Natural killer cell (primary cell): ENCODE measurements at places on chromosomes 1 and 21.

DNA sequence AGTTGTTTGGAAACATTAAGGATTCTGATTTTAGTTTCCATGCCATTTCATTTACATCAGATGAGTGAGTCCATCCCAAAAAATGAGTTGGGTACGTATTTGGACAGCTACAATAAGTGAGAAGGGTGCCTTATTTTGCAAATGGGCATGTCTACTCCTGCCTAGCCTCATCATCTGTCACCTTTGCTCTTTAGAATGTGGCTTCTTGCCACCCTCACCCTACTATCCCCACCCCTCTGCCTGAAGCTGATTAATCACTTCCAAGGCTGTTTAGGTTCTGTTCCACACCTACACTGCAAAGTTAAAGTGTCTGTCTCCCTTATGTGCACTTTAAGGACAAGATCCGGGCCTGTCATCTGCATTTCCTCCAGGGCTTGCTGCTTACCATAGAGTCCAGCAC is 61.2 kb downstream of the ST6GALNAC5 start:
- H3K4me1 ChIP-seq = no peaks in the 10 kb centered on the region
- no peak for DNase-seq
- no peaks in the 10 kb centered on the region for H3K36me3 ChIP-seq
- no peak overlapping the region for H3K27ac ChIP-seq
- peaks cover 2% of the 10 kb centered on the region for H3K27me3 ChIP-seq

DNA sequence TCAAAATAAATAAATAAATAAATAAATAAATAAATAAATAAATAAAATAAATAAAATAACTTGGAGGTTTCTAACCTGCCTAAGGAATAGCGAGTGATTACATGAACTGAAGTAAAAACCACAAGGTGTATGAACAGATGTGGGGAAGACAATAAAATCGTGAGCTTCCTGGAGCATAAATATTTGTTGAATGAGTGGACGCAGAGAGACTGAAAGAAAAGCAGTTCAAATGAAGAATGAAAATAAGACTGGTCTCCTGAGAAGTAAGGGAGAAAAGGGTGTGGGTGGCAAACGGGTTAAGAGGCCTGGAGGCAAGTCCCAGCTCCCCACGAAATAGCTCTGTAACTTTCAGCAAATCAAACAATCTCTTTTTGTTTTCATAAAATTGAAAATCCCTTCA is 33.6 kb downstream of the CHML start:
- no peak overlapping the region for H3K27ac ChIP-seq
- DNase-seq = no peak
- H3K36me3 ChIP-seq = no peaks in the 10 kb centered on the region
- no peaks in the 10 kb centered on the region for H3K4me1 ChIP-seq

- no peak for DNase-seq
- no peaks in the 10 kb centered on the region for H3K27me3 ChIP-seq
- no peaks in the 10 kb centered on the region for H3K4me1 ChIP-seq
- no peak overlapping the region for H3K27ac ChIP-seq
- peaks cover 23% of the 10 kb centered on the region for H3K36me3 ChIP-seq
Observed at GRCh38 chr1:74715236-74715502, 17.7 kb downstream of the CRYZ start.

- H3K4me1 ChIP-seq = peaks cover 53% of the 10 kb centered on the region
- peaks cover 26% of the 10 kb centered on the region for H3K36me3 ChIP-seq
- peak overlapping the region; percentile 27 for H3K4me3 ChIP-seq
- H3K27me3 ChIP-seq = no peaks in the 10 kb centered on the region
- peak overlapping the region; percentile 8 for H3K27ac ChIP-seq
Observed at GRCh38 chr1:37995751-37996345, 6.0 kb upstream of the SF3A3 start.

DNA sequence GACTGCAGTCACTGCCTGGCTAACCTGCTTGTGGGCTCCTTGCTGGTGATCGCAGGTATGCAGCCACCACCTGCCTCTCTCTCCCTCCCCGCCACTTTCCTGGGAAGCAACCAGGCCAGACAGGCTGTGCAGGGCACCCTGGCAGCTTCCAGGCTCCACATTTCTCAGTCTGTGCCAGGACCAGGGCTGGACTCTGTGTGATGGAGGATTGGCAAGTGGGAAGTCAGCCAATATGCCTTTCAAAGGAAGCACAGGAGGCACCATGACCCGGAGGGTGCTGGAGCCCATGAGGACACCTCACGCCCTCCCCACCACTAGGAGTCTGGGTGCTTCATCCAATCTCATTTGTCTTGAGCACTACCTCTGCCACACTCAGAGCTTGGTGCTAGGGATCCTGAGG is 15.8 kb upstream of the DISP3 start:
- no peaks in the 10 kb centered on the region for H3K4me1 ChIP-seq
- no peak overlapping the region for H3K27ac ChIP-seq
- no peaks in the 10 kb centered on the region for H3K36me3 ChIP-seq
- DNase-seq = no peak
- no peak overlapping the region for H3K4me3 ChIP-seq

DNA sequence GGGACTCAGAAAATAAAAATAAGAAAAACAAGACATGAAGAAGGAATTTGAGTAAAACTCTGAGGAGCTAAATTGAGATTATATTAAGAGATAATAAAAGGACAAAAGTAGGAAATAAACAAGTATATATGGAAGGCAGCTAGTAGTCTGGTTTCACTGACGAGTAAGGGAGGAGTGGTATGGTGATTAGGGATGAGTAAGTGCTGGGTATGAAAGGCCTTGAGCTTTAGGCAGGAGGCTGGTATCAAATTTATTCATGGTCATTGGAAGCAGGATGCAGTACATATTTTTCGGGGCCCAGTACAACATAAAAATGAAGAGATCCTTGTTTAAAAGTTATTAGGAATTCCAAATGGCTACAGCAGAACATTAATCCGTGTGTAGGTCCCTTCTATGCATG is 789.7 kb upstream of the PRMT6 start:
- no peak for DNase-seq
- H3K27ac ChIP-seq = no peak overlapping the region
- H3K4me1 ChIP-seq = no peaks in the 10 kb centered on the region
- H3K36me3 ChIP-seq = no peaks in the 10 kb centered on the region

DNA sequence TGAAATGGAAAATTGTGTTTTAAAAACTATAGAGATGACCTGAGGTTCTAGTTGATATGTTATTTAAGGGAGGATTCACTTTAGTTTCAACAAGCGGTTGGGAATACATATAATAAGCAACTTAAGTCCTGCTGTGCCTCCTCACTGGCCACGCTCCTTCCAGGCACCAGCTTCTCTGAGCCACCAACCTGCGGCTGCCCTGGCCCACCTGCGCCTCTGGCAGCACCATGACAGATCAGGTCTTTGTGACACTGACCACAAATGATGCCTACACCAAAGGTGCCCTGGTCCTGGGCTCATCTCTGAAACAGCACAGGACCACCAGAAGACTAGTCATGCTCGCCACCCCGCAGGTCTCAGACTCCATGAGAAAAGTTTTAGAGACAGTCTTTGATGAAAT is 7.0 kb upstream of the USP24 start:
- no peak for DNase-seq
- H3K4me1 ChIP-seq = no peaks in the 10 kb centered on the region
- no peaks in the 10 kb centered on the region for H3K36me3 ChIP-seq
- no peaks in the 10 kb centered on the region for H3K27me3 ChIP-seq
- H3K4me3 ChIP-seq = no peak overlapping the region

- H3K27me3 ChIP-seq = no peaks in the 10 kb centered on the region
- H3K4me1 ChIP-seq = peaks cover 69% of the 10 kb centered on the region
- no peak overlapping the region for H3K27ac ChIP-seq
Observed at GRCh38 chr1:114336360-114336759, 174.6 kb downstream of the TRIM33 start.

DNA sequence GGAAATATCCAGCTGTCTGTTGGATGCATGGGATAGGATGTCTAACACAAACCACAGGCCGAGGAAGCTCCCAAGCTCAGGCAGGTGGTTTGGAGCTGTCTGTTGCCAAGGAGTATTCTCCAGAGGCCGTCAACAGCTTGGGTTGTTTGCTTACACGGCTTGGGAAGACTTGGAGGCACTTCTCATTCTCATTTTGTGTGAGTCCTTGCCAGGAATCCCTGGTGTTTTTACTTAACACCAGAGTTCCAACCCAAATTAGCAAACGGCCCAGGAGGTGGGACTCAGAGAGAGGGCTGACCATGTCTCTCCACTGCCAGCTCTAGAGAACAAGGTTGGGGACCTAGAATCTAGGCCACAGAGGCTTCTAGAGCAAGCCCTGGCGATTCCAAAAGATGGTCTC is 72.7 kb upstream of the FAM20B start:
- H3K27ac ChIP-seq = no peak overlapping the region
- H3K27me3 ChIP-seq = no peaks in the 10 kb centered on the region
- no peak overlapping the region for H3K4me3 ChIP-seq
- H3K4me1 ChIP-seq = no peaks in the 10 kb centered on the region

DNA sequence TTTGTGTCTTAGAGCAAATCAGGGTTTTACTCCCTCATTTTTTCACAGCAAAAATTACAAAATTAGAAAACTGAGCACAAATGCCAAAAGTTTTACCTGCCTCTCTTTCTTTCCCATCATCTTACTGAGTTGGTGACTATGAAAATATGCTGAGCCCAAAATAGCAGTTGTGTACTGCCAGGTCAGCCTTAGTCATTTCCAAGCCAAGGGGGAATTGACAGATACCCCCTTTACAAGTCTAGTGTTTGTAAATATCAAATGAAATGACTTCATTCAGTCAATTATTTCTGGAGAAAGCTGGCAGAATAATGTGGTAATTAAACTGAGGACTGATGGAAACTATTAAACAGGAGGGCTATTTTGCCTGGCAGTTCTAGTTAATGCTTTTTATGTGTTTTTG is 11.4 kb upstream of the GORAB start:
- H3K27ac ChIP-seq = no peak overlapping the region
- H3K36me3 ChIP-seq = no peaks in the 10 kb centered on the region
- no peak for DNase-seq

GRCh38 chr1:82015444-82015843 is 214.7 kb downstream of the ADGRL2 start:
- DNase-seq = no peak
- no peaks in the 10 kb centered on the region for H3K27me3 ChIP-seq
- no peak overlapping the region for H3K4me3 ChIP-seq

- H3K27ac ChIP-seq = no peak overlapping the region
- no peak overlapping the region for H3K4me3 ChIP-seq
- no peak for DNase-seq
- no peaks in the 10 kb centered on the region for H3K27me3 ChIP-seq
Observed at GRCh38 chr1:58206749-58207148, 339.8 kb downstream of the OMA1 start.

DNA sequence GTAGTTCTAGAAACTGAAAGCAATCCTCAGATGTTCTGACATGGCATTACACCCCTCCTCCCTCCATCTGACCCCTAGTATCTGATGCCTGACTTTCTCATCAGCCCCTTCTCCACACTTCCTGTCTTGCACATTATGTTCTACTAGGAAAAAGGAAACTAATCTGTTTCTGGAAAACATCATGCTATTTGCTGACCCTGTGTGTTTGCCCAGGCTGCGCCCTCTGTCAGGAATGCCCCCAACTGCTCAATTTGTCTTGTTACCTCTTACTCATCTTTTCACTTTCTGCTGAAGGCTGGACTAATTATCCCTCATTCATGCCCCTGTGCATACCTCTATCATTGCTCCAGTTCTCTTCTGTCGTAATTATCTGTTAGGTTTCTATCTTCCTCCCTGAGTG is 37.5 kb upstream of the DAB1 start:
- DNase-seq = no peak
- H3K4me3 ChIP-seq = no peak overlapping the region
- no peak overlapping the region for H3K27ac ChIP-seq

DNA sequence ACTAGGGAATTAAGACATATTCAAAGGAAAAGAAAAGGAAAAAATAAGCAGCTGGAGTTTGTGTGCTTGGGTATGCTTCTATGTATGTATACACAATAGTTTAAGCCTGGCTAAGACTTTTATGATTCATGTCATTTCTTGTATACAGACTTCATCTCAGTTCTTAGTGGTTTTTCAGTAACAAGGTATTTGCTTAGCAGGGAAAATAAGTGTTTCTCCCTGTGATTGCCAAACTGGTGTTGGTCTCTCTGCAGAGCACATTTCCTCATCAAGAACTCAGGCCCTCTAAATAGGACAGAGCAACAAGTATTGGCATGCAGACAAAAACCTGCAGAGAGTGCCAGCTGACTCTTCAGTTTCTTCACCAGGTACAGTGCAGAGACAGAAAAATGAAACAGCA is 484.4 kb upstream of the ZRANB2 start:
- H3K27me3 ChIP-seq = no peaks in the 10 kb centered on the region
- H3K27ac ChIP-seq = no peak overlapping the region
- H3K4me1 ChIP-seq = no peaks in the 10 kb centered on the region

- DNase-seq = no peak
- no peaks in the 10 kb centered on the region for H3K27me3 ChIP-seq
- H3K36me3 ChIP-seq = no peaks in the 10 kb centered on the region
- no peak overlapping the region for H3K27ac ChIP-seq
- H3K4me1 ChIP-seq = no peaks in the 10 kb centered on the region
Observed at GRCh38 chr1:233675446-233675845, 61.5 kb downstream of the KCNK1 start.

DNA sequence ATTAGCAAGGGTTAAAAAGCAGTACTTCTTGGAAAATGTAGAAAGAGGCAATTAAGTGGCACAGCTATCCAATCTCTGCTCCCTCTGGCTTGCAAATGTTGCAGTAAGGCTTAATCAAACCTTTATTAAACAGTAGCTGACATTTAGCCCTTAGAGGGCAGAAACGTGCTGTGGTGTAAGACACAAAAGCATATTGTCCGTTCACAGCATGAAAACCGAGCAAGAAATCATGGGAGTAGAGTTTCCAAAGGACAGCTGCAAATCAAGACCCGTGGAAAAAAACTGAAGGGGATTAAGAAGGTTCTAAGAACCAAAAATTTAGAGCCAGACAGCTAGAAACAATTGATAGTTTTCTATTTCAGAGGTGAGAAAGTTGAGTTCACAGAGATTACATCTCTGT is 13.1 kb downstream of the ZP4 start:
- H3K4me3 ChIP-seq = no peak overlapping the region
- DNase-seq = no peak
- no peak overlapping the region for H3K27ac ChIP-seq
- no peaks in the 10 kb centered on the region for H3K36me3 ChIP-seq

GRCh38 chr1:217214551-217214950 is 416.3 kb downstream of the GPATCH2 start:
- H3K27me3 ChIP-seq = no peaks in the 10 kb centered on the region
- H3K27ac ChIP-seq = no peak overlapping the region
- DNase-seq = no peak

- no peaks in the 10 kb centered on the region for H3K36me3 ChIP-seq
- no peak overlapping the region for H3K4me3 ChIP-seq
- no peaks in the 10 kb centered on the region for H3K4me1 ChIP-seq
- peaks cover 3% of the 10 kb centered on the region for H3K27me3 ChIP-seq
- no peak for DNase-seq
- H3K27ac ChIP-seq = no peak overlapping the region
Observed at GRCh38 chr1:234102583-234102982, 198.1 kb downstream of the SLC35F3 start.
